ENCODE measurements at places on chromosomes 1 and 21.

GRCh38 chr1:116454940-116455339 lies 81.9 kb downstream of the ATP1A1 start:
- peaks cover 3% of the 10 kb centered on the region for H3K36me3 ChIP-seq
- no peak for DNase-seq
- no peak overlapping the region for H3K27ac ChIP-seq
- no peaks in the 10 kb centered on the region for H3K4me1 ChIP-seq

GRCh38 chr1:163171826-163172225 lies 30.9 kb downstream of the RGS5 start:
- no peaks in the 10 kb centered on the region for H3K36me3 ChIP-seq
- H3K27ac ChIP-seq: no peak overlapping the region
- peaks cover 27% of the 10 kb centered on the region for H3K27me3 ChIP-seq
- no peak for DNase-seq
- H3K4me1 ChIP-seq: no peaks in the 10 kb centered on the region

GRCh38 chr1:193799948-193800690 lies 613.7 kb upstream of the B3GALT2 start:
- no peaks in the 10 kb centered on the region for H3K4me1 ChIP-seq
- no peaks in the 10 kb centered on the region for H3K27me3 ChIP-seq
- H3K4me3 ChIP-seq: no peak overlapping the region
- DNase-seq: no peak
- H3K36me3 ChIP-seq: peaks cover under 1% of the 10 kb centered on the region
- no peak overlapping the region for H3K27ac ChIP-seq

DNA sequence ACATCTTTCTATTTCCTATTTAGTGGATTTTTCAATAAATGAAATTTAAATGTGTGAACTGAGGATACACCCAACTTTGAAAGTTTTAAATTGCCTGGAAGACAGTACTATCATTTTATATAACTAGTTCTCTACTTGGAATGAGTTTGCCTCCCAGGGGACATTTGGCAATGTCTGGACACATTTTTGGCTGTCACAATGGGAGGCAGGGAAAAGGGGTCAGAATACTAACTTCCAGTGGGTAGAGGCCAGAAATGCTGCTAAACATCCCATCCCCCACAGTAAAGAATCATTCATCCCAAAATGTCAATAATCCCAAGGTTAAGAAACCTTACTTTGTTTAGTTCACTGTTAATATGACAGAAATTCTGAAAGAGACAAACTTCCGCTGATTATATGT lies 13.2 kb upstream of the NRAS start:
- no peak for DNase-seq
- no peaks in the 10 kb centered on the region for H3K27me3 ChIP-seq
- peak overlapping the region; percentile 78 for H3K27ac ChIP-seq
- peaks cover 100% of the 10 kb centered on the region for H3K36me3 ChIP-seq
- no peaks in the 10 kb centered on the region for H3K4me1 ChIP-seq

GRCh38 chr1:65980237-65980636 lies 187.5 kb downstream of the PDE4B start:
- no peak overlapping the region for H3K4me3 ChIP-seq
- no peaks in the 10 kb centered on the region for H3K36me3 ChIP-seq
- H3K4me1 ChIP-seq: no peaks in the 10 kb centered on the region
- H3K27me3 ChIP-seq: peaks cover 45% of the 10 kb centered on the region
- no peak overlapping the region for H3K27ac ChIP-seq

GRCh38 chr1:205241366-205242030 lies 13.8 kb downstream of the TMCC2 start:
- H3K4me3 ChIP-seq: no peak overlapping the region
- H3K36me3 ChIP-seq: no peaks in the 10 kb centered on the region
- peaks cover 4% of the 10 kb centered on the region for H3K4me1 ChIP-seq

GRCh38 chr1:170126696-170127095 lies 19.1 kb upstream of the NTMT2 start:
- H3K27ac ChIP-seq: no peak overlapping the region
- no peak overlapping the region for H3K4me3 ChIP-seq
- H3K27me3 ChIP-seq: peaks cover 27% of the 10 kb centered on the region
- H3K4me1 ChIP-seq: no peaks in the 10 kb centered on the region

DNA sequence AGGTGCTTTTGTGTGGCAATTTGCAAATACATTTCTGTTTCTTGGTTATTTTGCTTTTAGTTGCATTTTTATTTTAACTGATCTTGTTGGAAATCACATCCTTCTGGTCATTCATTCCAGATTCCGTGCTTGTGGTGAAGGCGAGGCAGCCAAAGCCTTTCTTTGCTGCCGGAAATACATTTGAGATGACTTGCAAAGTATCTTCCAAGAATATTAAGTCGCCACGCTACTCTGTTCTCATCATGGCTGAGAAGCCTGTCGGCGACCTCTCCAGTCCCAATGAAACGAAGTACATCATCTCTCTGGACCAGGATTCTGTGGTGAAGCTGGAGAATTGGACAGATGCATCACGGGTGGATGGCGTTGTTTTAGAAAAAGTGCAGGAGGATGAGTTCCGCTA lies 34.8 kb upstream of the CD101 start:
- no peaks in the 10 kb centered on the region for H3K4me1 ChIP-seq
- H3K27me3 ChIP-seq: peaks cover 8% of the 10 kb centered on the region
- no peak overlapping the region for H3K4me3 ChIP-seq

GRCh38 chr1:34408011-34408410 lies 231.3 kb downstream of the C1orf94 start:
- H3K36me3 ChIP-seq: no peaks in the 10 kb centered on the region
- peaks cover 21% of the 10 kb centered on the region for H3K27me3 ChIP-seq
- H3K4me3 ChIP-seq: no peak overlapping the region

DNA sequence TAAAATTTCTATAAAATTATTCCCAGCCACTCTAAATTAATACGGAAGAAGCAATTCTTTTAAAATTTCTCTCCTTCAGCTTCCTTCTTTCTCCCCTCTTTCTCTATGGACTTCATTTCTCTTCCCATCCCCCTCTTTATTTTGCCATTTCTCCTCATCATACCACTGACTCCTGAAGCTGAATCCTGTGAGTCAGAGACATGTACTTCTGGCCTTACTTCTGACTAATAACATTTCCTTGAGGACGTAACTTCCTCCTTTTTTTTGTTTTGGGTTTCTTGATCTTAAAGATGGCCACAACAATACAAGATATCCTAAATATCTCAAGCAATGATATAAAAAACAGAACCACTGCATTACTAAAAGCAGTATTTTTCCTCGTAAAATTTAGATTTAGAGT lies 63.6 kb upstream of the DENND1B start:
- no peaks in the 10 kb centered on the region for H3K36me3 ChIP-seq
- no peak overlapping the region for H3K4me3 ChIP-seq
- H3K27ac ChIP-seq: no peak overlapping the region
- H3K27me3 ChIP-seq: no peaks in the 10 kb centered on the region

GRCh38 chr1:179021873-179022272 lies 3.8 kb upstream of the FAM20B start:
- no peak for DNase-seq
- H3K4me1 ChIP-seq: peaks cover 18% of the 10 kb centered on the region
- peaks cover 7% of the 10 kb centered on the region for H3K36me3 ChIP-seq
- H3K27ac ChIP-seq: no peak overlapping the region

DNA sequence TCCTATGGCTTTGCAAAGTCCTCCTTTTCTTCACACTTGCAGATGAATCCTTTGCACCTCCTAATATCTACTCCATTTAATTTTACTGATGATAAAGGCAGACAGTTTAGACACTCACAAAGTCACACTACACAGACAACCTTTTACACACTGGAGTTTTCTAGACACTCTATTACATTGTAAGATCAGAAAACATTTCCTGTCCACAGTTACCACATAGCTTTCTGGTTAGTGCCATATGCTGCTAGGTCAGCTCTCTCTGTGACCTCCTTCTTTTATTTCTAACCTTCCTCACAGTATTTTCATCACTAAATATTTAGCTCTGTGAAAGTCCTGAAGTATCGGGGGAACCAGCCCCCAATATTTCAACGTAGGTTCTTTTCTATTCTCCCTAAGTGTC lies 5.1 kb downstream of the SH2D1B start:
- no peaks in the 10 kb centered on the region for H3K36me3 ChIP-seq
- H3K4me3 ChIP-seq: no peak overlapping the region
- H3K27me3 ChIP-seq: peaks cover 36% of the 10 kb centered on the region
- no peak overlapping the region for H3K27ac ChIP-seq
- H3K4me1 ChIP-seq: no peaks in the 10 kb centered on the region

DNA sequence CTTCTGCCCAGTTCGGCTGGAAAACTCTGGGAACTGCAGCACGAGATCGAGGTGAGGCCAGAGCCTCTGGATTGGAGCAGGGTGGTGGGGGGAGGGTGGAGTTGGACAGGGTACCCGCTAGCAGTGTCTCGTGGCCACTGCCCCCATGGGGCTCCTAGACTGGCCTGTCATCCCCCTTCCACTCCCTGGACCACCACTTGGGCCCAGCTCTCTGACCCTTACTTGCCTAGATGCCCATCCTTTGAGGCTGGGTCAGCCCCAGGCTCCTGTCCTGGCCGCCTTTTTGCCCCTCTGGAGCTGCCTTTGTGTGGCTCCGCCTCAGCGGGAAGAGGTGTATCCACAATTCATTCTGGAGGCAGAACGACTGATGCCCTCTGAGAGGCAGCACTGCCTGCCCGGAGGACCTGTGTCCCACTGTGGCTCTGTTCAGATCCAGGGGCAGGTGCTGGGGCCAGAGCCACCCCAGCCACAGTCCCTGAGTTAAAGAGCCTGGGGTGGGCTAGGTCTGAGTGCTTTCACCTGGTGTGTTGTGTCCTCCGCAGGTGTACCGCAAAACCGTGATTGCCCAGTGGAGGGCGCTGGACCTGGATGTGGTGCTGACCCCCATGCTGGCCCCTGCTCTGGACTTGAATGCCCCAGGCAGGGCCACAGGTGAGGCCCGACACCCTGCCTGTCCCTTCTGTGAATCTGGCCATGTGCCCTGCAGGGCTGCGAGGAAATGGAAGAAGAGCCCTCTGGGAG lies 17.7 kb downstream of the FAAH start:
- H3K27ac ChIP-seq: no peak overlapping the region
- peaks cover 34% of the 10 kb centered on the region for H3K4me1 ChIP-seq
- peaks cover under 1% of the 10 kb centered on the region for H3K36me3 ChIP-seq
- DNase-seq: no peak
- H3K27me3 ChIP-seq: no peaks in the 10 kb centered on the region

DNA sequence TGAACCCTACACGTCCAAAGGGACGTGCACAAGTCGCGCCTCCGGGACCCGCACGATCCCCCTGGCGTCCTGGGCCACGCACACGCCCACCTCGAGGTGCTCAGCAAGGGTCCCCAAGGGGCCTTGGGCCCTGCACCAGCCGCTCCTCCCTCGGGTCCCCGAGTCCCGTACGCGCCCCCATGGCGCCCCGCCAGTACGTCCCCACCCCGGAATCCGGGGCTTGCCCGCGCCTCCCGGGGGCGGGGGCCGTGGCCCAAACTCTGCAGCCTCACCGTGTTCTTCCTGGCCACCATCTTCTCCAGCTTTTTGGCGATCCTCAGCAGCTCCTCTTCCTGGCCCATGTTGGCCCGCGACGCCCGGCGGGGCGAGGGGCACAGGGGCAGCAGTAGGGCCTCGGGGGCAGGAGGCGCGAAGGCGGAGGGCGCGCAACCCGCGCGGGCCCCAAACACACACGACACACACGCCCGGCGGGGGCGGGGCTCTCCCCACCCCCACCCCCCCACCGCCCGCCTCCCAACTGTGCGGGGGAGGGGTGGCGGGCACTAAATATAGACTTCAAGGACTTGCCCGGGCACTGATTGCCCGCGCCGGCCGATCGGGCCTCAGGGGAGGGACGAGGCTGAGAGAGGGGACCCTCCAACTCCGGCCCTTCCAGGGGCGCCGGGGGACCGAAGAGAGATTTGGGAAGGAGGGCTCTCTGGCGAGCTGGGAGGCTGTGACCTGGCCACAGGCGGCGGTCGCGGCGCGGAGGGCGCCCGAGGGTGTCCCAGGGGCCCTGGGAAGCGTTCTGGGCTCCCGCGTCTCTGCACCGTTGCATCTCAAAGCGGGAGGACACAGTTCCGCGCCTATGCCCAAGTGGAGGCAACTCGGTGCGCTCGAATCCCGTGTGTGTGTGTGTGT lies at the start of gene TCEA3:
Gene TCEA3, minus strand, starts transcription at position 456 of the 900 bp plus-strand sequence. Its CDS starts 115 bp downstream, at position 341.
- H3K4me3 ChIP-seq: peak within 1 kb of the TSS; percentile 64
- H3K27me3 ChIP-seq: peaks cover 26% of the 10 kb centered on the region
- peaks cover 29% of the 10 kb centered on the region for H3K4me1 ChIP-seq
- peaks cover 3% of the 10 kb centered on the region for H3K36me3 ChIP-seq
- no peak for DNase-seq
- no peak within 1 kb of the TSS for H3K27ac ChIP-seq

GRCh38 chr1:95278173-95279006 lies 44.4 kb downstream of the RWDD3 start:
- H3K4me3 ChIP-seq: no peak overlapping the region
- DNase-seq: no peak
- no peaks in the 10 kb centered on the region for H3K27me3 ChIP-seq
- no peak overlapping the region for H3K27ac ChIP-seq
- no peaks in the 10 kb centered on the region for H3K36me3 ChIP-seq

DNA sequence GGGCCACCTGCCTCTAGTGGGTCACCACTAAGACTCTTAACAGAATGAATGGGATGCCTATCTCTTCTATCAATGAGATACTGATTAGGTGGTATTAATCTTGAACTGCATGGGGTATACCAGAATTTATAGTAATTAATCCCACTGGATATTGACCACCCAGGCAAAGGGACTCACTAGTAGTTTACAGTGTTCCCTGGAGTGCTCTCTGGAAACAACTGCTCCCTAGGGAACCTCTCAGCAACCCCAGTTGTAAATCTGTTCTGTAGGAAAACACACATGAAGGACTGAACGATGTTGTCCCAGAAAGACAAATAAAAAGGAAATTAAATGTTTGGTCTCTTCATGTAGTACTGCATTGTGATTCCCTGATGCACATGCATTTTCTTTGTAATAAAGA lies 430.5 kb downstream of the HLX start:
- H3K4me1 ChIP-seq: no peaks in the 10 kb centered on the region
- H3K27me3 ChIP-seq: peaks cover 30% of the 10 kb centered on the region
- no peaks in the 10 kb centered on the region for H3K36me3 ChIP-seq
- DNase-seq: no peak
- H3K27ac ChIP-seq: no peak overlapping the region

DNA sequence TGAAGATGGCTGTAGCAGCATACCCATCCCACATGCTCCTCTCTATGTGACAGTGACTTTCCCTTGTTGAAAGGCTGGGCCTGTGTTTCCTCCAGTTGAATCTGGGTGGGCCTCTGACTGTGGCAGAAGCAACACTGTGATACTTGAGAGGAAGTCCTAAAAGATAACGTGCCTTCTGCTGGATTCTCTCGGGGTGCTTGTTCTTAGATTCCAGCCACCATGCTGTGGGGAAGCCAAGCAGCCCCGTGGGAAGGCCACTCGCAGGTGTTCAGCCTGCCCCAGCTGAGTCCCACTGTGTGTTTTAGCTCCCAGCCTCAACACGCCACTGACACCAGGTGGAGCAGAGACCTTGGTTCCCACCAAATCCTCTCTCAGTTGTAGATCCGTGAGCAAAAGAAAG lies 31.5 kb downstream of the TRAPPC10 start:
- H3K4me1 ChIP-seq: peaks cover 37% of the 10 kb centered on the region
- H3K4me3 ChIP-seq: no peak overlapping the region

DNA sequence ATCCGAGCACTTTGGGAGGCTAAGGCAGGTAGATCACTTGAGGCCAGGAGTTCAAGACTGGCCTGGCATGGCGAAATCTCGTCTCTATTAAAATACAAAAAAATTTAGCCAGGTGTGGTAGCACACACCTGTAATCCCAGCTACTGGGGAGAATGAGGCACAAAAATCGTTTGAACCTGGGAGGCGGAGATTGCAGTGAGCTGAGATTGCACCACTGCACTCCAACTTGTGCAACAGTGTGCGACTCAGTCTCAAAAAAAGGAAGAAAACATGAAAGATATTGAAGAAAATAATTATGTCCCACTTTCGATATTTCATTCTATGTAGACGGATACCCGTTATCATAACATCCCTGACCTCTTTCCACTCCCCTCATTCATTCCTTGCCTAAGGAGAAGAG lies 19.2 kb downstream of the TUT4 start:
- peaks cover 38% of the 10 kb centered on the region for H3K4me1 ChIP-seq
- H3K27ac ChIP-seq: no peak overlapping the region
- no peak overlapping the region for H3K4me3 ChIP-seq
- no peak for DNase-seq
- H3K27me3 ChIP-seq: no peaks in the 10 kb centered on the region
- H3K36me3 ChIP-seq: peaks cover 16% of the 10 kb centered on the region
